Stimulated activated CD4-positive, alpha-beta T cell treated with anti-CD3 and anti-CD28 coated beads, Interleukin-1b, Interleukin-23, amount 100 ng/mL, for 48 hours (primary cell): ENCODE measurements at places on chromosomes 5 and 9.

GRCh38 chr9:36320466-36320865 is 62.2 kb upstream of the GNE start:
- DNase-seq, result no peak

GRCh38 chr9:38337706-38338264 is 54.7 kb upstream of the ALDH1B1 start:
- no peak for DNase-seq

DNA sequence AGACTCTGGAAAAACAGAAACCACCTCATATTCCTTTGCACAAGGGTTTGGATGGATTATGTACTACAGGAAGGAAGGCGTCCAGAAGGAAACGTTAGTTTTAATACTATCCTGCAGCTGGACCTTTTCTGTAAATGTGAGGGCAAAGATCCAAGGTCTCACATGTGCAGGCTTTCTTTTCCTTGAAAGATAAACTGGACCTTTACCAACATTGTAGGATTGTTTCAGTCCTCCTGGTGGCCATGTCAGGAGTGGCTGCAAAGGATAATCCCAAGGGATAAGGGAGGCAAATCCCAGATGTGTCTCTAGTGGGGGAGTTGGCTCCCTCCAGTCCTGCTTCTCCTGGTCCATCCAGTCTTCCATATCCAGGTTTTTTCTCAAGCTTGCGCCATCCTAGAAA is 397.5 kb downstream of the HTR1A start:
- no peak for DNase-seq

- DNase-seq, result no peak
Measured at GRCh38 chr5:141121985-141122384, 367 bp downstream of the PCDHB4 start.

- DNase-seq, result no peak
Measured at GRCh38 chr5:173514661-173515060, 101.8 kb downstream of the BOD1 start.

DNA sequence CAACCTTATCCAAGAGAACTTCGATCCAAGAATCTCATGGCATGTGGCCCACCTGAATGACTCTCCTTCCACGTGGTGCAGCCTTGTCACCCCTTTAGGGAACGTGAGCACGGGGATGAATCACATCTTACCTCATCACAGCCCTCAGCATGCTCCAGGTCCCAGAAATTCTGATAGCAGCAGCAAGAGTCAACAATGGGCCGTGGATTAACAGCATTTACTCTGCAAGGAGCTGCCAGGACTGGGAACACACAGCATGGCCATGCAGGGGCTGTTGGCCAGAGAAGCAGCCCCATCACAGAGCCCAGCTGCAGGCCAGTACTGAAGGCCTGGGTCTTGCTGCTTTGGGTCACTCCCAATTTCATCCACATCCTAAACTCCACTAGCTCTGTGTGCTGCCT is 150.4 kb downstream of the C5orf15 start:
- no peak for DNase-seq

DNA sequence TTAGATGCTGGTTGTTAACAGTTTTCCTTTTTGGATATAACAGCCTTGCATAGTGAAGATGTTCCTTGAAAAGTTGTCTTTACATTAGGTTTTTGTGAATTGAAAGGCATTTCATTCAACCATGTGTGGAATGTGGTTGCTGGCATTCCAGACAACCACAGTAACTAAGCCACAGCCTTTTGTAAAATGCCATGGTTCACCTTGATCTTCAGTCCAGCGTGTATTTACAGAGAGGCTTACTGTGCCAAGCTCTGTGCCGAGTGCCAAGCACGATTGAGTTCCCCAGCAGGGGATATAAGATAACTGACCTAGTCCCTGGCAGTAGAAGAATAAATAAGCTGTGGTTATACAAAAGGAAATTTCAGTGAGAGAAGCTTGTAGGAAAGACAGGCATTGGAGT is 4.9 kb downstream of the EXOSC2 start:
- DNase-seq, result no peak

DNA sequence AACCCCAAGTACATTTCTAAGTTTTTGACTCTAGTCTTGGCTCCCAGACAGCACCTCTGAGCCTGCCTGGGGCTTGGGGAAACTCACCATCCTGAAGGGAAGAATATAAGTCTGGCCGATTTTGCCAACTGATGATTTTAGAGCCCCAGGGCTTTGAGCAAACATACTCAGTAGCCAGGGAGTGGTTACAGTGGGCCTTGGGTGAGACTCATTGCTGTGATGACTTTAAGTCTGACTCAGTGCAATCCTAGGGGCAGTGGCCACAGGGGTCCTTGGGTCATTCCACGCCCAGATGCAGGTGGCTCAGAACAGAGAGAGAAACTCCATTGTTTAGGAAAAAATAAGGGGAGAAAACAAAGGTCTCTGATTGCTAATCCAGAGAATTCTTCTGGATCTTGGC is 312.0 kb upstream of the EDIL3 start:
- DNase-seq, result no peak

- no peak for DNase-seq
Measured at GRCh38 chr5:144585681-144586080, 415.0 kb downstream of the KCTD16 start.

DNA sequence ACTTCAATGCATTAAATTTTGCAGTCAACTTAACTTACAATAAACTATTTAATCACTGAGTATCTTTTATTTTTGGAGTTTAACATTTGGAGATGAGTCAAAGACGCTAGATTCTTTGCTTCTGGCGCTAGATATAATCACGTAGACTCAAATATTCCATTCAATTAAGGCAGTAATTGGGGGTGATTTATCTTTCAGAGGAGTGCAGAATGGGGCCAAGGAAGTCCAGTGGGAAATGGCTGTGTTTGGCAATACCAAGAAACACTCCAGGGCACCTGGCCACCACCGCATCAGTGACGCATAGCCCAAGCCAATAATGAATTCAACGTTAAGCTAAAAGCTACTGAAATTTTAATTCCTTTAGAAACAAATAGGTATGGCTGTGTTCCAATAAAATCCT is 81.2 kb downstream of the PHAX start:
- DNase-seq, result no peak

GRCh38 chr5:90949469-90950358 is 391.1 kb downstream of the ADGRV1 start:
- DNase-seq, result no peak

DNA sequence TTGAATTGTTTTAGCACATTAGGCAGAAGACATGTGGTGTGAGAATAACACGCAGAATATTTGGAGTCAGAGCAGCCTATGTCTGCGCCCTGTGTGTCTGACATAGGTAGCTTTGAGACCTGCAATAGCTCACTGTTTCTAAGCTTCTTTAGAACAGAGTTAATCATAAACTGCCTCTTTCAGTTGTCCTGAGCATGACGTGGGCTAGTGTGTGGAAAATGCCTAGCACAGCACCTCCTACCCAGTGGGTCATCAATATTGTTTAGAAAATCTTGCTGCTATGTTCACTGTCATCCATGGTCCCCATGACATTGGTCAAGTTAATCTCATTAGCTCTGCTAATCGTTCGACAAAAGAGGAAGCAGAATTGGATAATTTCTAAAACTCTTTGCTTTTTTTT is 357.4 kb upstream of the SGCD start:
- DNase-seq, result no peak

DNA sequence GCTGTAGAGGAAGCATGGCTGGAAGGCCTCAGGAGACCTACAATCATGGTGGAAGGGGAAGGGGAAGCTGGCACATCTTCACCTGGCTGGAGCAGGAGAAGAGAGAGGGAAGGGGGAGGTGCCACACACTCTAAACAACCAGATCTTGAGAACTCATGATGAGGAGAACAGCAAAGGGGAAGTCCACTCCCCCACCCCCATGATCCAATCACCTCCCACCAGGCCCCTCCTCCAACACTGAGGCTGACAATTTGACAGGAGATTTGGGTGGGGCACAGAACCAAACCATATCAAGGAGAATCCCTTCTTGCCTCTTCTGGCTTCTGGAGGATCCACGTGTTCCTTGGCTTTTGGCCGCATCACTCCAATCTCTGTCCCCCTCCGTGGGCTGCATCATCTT is 13.1 kb upstream of the CMBL start:
- no peak for DNase-seq

GRCh38 chr5:104513121-104513602 is 950.6 kb upstream of the NUDT12 start:
- no peak for DNase-seq

GRCh38 chr9:14418301-14418940 is 104.5 kb upstream of the NFIB start:
- no peak for DNase-seq

GRCh38 chr9:136740491-136740890 is 2.2 kb downstream of the LCN10 start:
- DNase-seq, result no peak

DNA sequence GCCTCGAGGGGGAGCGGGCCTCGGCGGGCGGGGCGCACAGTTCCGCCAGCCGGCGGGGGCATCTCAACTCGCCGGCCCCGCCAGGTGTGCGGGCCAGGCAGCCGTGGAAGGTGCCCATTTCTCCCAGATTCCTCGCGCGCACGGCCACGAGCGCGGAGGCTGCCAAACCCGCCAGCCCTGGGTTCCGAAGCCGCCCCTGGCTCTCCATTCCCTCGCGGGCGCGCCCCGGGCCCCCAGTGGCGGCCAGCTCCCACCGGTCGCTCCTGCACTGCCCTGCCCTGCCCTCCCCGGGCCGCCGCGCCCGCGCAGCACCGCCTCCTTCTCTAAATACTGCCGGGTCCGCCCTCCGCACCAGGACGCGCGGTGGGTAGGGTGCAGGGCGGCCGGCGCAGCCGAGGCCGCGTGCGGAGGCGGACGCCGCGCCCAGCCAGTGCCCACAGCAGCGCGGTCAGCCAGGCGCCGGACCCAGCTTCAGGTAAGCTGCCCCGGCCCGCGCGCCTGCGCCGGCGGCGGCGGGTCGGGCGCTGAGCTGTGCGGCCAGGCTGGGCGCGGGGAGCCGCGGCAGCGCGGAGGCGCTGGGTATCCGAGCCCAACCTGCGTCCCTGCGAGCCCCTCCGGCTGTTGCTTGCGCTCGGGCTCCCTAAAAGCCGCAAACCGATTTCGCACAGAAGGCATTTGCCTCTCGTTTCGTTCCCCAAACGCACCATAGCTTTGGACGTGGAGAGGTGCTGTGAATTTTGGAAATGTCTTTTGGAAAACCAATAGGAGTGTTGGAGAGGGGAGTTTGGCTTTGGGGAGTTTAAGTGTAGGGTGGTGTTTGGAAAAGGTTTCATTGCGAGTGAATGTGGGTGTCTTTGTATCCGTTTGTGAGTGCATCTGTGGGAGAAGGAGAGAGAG is at the start of gene TMEM171:
Gene TMEM171, plus strand, starts transcription at position 354 of the 897 bp plus-strand sequence. CDS start 2,799 bp downstream, outside the sequence.
- DNase-seq, result no peak

GRCh38 chr5:9655641-9656040 is 25.5 kb upstream of the TAS2R1 start:
- DNase-seq, result no peak

GRCh38 chr5:87069974-87070608 is 197.6 kb upstream of the RASA1 start:
- DNase-seq, result no peak

- DNase-seq, result peak; percentile 54
Measured at GRCh38 chr9:133683586-133684120, 47.5 kb downstream of the DBH start.

GRCh38 chr9:14323985-14324650 is 10.2 kb upstream of the NFIB start:
- DNase-seq, result no peak

DNA sequence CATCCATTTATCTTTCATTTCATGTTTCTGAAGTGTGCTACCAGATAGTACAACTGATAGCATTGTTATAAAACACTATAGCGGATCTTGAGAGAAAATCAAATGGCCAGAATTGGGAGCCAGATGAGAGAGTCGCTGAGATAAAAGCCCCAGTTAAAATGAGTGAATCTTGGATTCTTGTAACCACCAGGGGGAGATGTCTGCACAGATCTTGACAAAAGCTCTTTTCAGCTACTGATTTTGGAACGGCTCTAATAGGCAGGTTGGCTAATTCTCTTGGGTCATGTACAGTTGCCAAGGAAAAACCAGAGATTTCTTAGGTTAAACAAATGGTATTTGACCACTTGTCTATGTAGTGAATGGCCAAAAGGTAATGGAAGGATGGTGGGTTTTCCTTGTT is 21.7 kb downstream of the F2RL2 start:
- DNase-seq, result no peak

DNA sequence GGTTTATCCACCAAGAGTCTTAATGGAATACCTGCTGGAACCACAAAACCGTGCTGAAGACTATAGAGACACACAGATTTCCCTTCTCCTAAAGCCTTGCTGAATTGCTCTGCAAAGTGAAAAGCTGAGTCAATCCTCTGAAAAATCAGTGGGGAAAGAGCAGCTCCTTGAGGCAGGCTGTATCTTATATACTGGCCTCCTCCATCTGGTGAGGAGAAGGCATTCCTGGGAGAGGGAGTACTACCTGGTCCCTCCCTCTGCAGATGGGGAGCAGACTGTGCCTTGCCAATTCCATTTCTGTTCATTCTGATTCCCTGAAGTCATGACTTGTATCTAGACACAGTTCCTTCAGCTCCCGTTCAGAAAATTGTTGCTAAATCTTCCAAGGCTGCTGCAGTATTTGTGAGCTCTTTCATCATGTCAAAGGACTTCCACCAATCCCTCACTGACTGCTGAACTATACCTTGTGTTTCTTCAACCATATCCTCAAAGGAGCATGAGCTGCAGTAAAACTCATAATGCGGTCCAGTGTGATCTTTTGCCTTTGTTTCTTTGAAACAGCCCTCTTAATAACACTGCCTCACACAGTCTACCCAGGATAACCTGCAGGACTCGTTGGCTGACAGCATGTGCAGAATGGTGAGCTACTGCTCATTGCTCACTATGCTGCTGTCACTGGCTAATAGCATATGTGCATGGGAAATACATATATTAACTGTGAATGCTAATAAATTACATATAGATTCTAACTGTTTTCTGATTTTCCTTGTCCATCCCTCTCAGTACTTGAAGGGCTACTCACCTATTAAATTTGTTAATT is 84.5 kb downstream of the FOXD1 start:
- no peak for DNase-seq

GRCh38 chr5:65871182-65871581 is 55.2 kb upstream of the ERBIN start:
- DNase-seq, result no peak

DNA sequence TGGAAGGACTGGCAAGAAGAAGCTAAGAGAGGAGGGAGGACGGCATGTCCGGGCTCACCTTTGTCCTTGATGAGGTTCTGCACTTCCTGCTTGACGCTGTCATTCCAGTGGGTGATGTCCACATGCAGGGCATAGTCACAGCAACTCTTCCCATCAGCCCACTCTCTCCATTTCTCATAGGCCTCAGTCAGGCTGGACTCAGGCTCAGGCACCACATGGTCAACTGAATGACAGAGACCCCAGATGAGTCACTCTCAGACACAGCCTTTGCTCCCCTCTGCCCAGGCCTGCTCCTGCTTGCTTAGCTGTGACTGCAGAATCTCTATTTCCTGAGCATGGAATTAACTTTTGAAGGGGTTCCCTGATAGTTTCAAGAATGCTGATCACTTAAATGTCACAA is 94.2 kb downstream of the DPYSL3 start:
- DNase-seq, result no peak
